ENCODE measurements at places on chromosomes 5 and 9.

- DNase-seq, result no peak
Observed at GRCh38 chr5:135826994-135827671, 7.3 kb upstream of the SLC25A48 start.

- DNase-seq, result no peak
Observed at GRCh38 chr5:81786496-81786895, 35.6 kb upstream of the SSBP2 start.

DNA sequence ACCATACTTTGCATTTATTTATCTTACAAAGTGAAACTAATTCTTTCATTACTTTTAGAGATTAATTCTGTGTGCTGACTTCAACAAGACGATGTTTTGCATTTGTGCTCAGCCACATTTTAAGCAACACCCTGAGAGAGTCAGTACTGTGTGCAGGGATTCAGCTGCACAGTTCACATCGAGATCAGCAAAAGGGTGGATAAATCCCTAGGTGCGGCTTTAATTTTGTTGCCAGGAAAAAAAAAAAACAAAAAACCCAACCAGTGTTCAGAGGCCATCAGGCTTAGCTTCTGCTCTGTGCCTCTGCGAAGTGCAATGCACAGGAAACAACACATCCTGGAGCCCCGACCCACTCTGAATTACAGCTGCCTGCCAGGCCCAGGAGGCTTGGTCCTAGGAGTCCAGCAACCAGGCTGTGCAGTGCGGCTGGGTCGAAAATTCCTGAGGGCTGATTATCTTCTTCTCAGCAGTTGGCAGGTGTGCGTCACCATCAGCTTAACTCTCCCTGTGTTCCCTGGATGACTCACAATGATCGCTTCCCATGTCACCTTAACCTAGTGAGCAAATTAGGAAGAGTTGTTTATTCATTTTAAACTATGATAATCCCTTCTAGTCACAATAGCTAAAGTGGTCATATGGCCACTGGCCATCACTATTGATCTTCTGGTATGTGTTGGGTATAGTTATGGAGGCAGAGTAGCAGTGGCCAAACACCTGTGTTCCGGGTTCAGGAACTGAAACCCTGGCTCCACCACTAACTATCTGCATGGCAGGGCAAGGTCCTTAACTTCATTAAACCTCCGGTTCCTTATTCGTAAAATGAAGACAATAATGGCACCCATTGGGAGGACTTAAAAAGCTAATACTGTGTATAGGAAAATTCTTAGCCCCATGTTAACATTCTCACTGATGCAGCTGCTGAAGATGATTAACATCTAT, 31.2 kb upstream of the NDUFB6 start:
- no peak for DNase-seq

- no peak for DNase-seq
Observed at GRCh38 chr5:13910201-13910600, 34.3 kb downstream of the DNAH5 start.

DNA sequence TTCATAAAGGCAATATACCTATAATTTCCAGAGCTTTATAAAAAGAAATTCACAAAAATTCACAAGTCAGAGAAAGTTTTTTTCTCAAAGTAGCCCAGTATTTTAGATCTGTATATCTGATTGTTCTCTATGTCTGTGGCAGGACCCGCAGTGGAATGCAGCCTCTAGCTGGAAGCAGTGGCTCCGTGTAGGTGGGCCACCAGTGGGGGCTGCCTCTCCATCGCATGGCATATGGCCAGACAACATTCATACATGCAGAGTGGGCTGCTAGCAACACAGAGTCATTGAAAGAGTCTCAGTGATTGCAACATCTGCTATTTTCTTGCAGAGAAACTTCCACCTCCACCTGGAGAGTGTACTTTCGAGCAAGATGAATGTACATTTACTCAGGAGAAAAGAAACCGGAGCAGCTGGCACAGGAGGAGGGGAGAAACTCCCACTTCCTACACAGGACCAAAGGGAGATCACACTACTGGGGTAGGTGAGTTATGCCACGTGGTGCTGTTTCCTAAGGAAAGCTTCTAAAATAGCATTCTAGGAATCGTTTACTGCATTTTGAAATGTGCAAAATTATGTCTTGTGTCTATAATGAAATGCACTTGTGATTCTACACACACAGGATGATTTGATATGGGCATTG, 88.5 kb upstream of the SMC5 start:
- DNase-seq, result no peak

DNA sequence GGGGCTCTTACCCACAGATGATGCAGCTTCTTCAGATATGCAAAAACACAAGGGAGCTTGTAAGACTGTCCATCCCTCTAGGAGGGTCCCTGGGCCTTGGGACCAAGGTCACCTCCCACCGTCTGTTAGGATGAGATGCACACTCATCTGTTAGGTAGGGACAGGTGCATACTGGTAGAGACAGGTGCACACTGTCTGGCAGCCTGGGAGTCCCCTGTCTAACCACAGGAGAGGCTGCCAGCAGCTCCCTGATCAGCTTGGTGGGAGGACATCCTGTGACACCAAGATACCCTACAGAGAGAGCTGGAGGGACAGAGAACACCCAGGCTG, 13.2 kb downstream of the TSPAN17 start:
- no peak for DNase-seq

Measured in activated CD4-positive, CD25-positive, alpha-beta regulatory T cell treated with anti-CD3 and anti-CD28 coated beads, Interleukin-2, amount 50 U/mL, for 72 hours (primary cell).